Cardiac fibroblast (primary cell): ENCODE measurements at places on chromosomes 4 and X.
A peak's percentile ranks its signal among the peaks of the same experiment; 100 is the strongest.

GRCh38 chr4:73828956-73829355 is 7.5 kb upstream of the CXCL6 start:
- DNase-seq: peak; percentile 94

DNA sequence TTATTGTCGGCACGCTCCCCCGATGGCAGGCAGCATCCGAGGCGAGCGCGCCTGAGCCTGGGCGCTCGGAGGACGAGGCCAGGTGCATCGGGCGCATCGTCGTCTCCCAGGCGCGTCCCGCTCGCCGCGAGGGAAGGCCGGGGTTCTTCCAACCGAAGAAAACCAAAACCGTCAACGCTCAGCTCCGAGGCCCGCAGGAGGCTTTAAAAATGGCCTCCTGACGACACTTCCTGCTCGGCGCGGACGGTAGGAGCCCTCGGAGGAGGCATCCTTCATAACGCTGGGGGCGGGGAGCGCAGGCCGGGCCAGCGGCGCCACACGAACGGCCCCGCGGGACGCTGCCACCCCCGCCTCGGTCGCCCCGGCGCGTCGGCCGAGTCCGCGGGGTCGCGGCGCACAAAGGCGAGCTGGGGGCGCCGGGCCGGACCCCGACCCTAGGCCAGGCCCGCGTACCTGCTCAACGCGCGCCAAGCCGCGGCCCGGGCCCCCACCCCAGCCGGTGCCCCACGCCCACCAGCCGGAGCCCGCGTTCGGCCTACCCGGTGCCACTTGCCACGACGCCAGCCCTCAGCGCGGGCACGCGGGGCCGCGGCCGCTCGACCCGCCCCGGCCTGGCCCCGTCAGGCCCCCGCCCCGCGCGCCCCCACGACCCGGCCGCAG is 501 bp downstream of the ZNF518B start:
- DNase-seq: peak; percentile 71

GRCh38 chrX:13085526-13085925 is 41.1 kb upstream of the FAM9C start:
- DNase-seq: no peak

- peak; percentile 55 for DNase-seq
Measured at GRCh38 chrX:13845721-13846378, 29.0 kb upstream of the GPM6B start.

DNA sequence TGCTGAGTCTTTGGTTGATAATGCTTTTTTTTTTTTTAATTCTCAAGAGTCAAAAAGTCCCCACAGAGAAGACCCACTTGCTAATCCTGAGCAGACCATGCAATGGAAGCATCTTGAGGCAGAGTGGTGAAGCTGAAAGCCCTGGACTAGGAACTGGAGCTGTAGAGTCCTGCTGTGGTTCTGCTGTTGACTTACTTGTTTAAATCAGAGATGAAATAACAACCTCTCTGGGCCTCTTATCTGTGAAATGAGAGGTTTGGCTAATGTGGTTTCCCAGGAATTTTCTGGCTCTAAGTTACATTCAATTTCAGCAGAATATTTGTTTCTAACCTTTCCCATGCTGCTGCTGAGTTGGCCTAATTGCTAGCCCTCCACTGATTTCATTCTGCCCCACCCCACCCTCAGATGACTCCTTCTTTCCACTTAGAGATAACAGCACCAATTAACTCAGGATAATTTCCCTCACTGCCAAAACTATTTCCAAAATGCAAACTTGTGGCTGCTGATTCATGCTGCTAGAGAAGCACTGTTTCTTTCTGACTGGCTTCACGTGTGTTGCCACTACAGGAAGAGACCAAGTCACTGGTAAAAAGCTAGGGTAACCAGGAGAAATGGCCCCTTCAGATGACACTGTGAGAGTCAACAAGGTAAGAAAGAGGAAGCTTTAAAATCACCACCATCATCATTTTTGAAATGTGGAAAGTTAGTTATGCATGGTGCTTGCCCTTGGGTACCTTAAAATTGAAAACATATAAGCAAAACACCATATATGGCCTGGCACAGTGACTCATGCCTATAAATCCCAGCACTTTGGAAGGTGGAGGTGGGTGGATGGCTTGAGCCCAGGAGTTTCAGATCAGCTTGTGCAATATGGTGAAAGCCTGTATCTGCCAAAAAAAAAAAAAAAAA is 326.4 kb downstream of the DCHS2 start:
- peak; percentile 84 for DNase-seq

DNA sequence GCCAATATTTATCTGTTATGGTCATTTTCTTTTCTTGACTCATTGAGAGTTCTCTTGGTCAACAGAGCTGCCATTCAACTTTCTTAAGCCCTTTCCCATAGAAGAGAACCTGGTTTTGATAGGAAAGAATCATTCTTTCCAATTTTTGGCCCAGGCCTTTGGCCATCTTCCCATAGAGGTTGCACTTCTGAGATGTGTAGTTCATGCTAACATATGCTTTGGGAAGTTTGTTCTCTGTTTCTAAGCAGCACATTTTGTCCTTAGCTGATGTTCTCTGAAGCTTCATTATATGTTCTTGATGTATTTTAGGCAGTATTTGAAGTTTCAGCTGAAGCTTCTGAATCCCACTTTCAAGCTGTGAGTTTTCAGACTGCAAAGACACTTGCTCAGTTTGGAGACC is 161.1 kb downstream of the VEGFC start:
- no peak for DNase-seq

GRCh38 chr4:113634081-113634969 is 127.2 kb downstream of the CAMK2D start:
- no peak for DNase-seq

DNA sequence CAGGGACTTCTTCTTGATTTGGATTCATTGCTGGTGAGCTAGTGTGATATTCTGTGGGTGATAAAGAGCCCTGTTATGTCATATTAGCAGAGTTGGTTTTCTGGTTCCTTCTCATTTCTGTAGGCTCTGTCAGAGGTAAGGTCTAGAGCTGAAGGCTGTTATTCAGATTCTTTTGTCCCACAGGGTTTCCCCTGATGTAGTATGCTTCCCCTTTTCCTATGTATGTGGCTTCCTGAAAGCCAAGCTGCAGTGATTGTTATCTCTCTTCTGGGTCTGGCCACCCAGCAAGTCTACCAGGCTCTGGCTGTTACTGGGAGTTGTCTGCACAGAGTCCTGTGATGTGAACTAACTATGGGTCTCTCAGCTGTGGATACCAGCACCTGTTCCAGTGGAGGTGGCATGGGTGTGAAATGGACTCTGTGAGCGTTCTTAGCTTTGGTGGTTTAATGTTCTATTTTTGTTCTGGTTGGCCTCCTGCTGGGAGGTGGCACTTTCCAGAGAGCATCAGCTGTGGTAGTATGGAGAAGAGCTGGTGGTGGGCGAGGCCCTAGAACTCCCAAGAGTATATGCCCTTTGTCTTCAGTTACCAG is 373.7 kb downstream of the AR start:
- no peak for DNase-seq

DNA sequence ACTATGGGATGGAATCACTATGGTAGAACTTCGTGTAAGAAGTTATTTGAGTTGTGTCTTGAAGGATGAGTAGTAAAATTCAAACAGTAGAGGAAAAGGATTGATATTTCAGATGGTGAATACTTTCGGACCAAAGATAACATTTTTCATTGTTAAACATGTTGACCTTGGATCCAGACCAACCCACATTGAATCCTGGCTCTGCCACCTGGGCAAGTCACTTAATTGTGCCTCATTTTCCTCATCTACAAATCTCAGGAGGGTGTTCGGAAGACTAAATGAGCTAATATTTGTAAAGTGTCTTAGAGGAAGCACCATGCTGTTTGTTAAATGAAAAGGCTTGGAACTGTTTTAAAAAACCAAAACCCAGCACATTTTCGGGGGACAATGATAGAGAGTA is 1.4 kb upstream of the AIFM1 start:
- DNase-seq: no peak

DNA sequence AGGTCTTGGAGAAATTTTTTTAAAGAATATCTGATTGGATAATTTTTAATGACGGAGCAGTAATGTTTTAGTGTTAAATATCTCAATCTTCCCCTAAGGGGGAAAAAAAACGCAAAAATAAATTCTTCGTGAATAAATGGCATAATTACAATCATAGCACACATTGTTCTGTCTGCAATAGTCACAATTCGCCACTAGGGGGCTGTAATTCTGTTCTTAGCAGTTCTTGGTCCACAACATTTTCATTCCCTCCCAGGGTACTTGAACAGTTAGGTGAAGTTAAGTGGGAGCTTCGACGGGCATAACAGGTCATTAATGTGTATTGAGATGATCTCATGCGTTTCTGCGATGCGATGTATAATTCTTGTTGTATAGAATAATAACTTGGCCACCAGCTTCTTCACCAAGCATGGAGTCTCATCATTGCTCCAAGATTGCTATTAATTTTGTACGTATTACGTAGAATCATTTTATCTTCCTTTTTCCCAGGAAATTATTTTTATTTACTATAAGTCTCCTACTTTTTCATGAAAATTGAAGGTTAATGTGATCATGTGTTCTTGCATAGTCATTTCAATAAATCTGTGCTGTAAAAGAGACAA is 27.2 kb downstream of the HTR2C start:
- DNase-seq: peak; percentile 57

DNA sequence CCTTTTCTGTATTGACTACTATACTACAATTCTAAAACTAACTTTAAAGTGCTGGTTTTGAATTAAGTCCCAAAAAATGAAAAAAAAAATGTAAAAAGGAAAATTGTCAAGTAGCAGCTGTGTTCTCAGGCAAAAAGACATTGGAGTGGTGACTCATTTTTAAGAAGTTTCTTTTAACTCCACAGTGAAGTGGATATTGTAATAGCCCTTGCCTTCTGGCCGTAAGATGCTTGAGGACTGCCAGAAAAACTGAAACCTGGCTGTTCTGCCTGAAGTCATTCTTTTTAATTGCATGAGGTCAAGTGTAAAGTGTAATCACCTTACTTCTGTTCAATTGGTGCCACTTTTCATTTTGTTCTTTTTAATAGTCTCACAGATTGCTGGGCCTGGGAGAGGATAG is 28.9 kb downstream of the SPANXD start:
- DNase-seq: peak; percentile 28

DNA sequence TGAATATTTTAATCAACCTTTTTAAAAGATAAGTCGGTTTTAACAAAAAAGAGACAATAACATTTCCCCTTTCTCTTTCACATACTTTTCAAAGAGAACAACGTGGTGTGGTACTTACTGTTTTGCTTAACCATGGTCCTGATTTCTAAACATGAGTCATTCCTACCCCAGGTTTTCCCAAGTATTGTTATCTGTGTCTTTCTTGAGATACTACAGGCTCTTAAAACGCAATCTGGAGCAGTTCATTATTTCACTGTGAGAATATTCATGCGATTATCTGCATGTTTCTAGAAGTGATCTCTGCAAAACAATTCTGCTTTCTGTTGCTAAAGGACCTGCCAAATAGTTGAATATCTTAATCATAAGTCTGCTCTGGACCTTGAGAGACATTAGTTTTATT is 127.3 kb downstream of the TENM3 start:
- DNase-seq: peak; percentile 53

- DNase-seq: peak; percentile 21
Measured at GRCh38 chrX:14590216-14590615, 60.9 kb downstream of the GLRA2 start.

- no peak for DNase-seq
Measured at GRCh38 chr4:4730249-4730648, 129.2 kb upstream of the MSX1 start.

DNA sequence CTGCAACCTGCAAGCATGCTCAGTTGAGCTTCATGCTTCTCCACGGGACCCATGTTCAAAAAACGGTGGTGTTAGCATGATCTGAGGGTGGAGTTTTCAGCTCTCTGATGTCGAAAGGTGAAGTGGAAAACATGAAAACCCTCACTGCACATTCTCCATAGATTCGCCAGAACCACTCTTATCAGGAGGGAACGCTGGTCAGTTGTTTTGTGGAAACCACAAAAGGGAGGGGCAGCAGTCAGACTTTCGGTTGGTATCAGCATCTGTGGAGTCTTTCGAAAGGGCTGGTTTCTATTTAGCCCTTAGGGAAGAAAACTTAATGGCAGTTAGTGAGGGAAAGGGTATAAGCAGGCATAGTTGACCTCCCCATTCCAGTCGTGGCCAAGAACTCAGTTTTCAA is 12.6 kb downstream of the PPA2 start:
- peak; percentile 71 for DNase-seq

- DNase-seq: no peak
Measured at GRCh38 chr4:925171-925570, 6.9 kb downstream of the GAK start.

DNA sequence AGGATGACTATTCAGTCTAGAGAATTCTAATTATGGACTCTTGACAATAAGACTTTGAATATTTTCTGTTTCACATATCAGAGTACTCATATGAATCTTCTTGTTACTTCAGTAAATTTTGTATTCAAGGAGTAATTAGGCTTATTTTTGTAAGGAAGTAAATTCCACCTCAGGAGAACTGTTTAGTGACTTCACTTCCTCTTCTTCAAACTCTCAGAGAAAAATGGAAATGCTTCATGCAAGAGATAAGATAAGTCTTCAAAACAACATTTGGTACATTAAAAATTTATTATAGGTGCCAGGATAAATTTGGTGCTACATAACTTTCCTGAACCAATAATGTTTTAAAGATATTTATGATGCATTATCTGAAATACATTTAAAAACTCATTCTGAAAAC is 1421.9 kb downstream of the PCDH7 start:
- DNase-seq: no peak
